ENCODE measurements at places on chromosomes 12 and 14. TPM values are rescaled to one million over a fixed set of nuclear protein-coding genes. Genes with fewer than 3 reads are reported as not detected.

Gene PLCZ1
- not detected for total RNA-seq

Gene SLCO1A2
- total RNA-seq, result not detected

Gene KRT71
- not detected for total RNA-seq

Gene KRT74
- total RNA-seq, result not detected

Gene METAP2
- total RNA-seq, result 71.2 TPM

Gene ACRBP
- total RNA-seq, result 8.8 TPM

Gene FOXG1
- not detected for total RNA-seq

Gene RHNO1
- 50.3 TPM for total RNA-seq

Gene SCN8A
- total RNA-seq, result 0.96 TPM

Gene SMIM41
- not detected for total RNA-seq

Gene SLC25A21
- not detected for total RNA-seq

Gene KRT6C
- not detected for total RNA-seq

Gene KLRC2
- total RNA-seq, result 7.9 TPM

Gene LIN7A
- total RNA-seq, result not detected

Gene RNASE7
- not detected for total RNA-seq

Gene PELI2
- total RNA-seq, result 3.2 TPM

Gene TAS2R19
- total RNA-seq, result 2.2 TPM

Gene SERPINA10
- total RNA-seq, result not detected

Data from activated naive CD8-positive, alpha-beta T cell treated with anti-CD3 and anti-CD28 coated beads, Interleukin-2, amount 10 ng/mL, durations not matched to agents 7 days and 5 days (primary cell).